ENCODE measurements at places on chromosomes 7 and 10. TPM values are rescaled to one million over a fixed set of nuclear protein-coding genes. Genes with fewer than 3 reads are reported as not detected.

The NAT16 gene
- not detected for total RNA-seq

The OR2A1 gene
- total RNA-seq = not detected

The CALHM1 gene
- total RNA-seq = not detected

The GPR15LG gene
- total RNA-seq = not detected

Measured in PC-9 (cell line).